ENCODE measurements at places on chromosomes 1 and 21. TPM values are rescaled to one million over a fixed set of nuclear protein-coding genes. Genes with fewer than 3 reads are reported as not detected.

IL24 gene
- polyA plus RNA-seq, result not detected

NDUFV3 gene
- 22.7 TPM for polyA plus RNA-seq

CHI3L1 gene
- polyA plus RNA-seq, result not detected

CATSPER4 gene
- not detected for polyA plus RNA-seq

NEXN gene
- 0.43 TPM for polyA plus RNA-seq

MCOLN2 gene
- not detected for polyA plus RNA-seq

HSD3B2 gene
- not detected for polyA plus RNA-seq

ANKRD34A gene
- 1.7 TPM for polyA plus RNA-seq

LCA5L gene
- 1.1 TPM for polyA plus RNA-seq

OVAAL gene
- not detected for polyA plus RNA-seq

CELF3 gene
- 89.0 TPM for polyA plus RNA-seq
